Left lung (tissue), 14 donors: ENCODE measurements at places on chromosomes 3 and 15. TPM values are rescaled to one million over a fixed set of nuclear protein-coding genes. Genes with fewer than 3 reads are reported as not detected.

DNA sequence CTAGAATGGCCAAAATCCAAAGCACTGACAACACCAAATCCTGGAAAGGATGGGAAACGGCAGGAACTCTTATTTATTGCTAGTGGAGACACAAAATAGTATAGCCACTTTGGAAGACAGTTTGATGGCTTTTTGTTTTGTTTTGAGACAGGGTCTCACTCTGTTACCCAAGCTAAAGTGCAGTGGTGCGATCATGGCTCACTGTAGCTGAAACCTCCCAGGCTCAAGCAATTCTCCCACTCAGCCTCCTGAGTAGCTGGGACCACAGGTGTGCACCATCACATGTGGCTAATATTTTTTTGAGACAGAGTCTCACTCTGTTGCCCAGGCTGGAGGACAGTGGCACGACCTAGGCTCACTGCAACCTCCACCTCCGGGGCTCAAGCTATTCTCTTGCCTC, 27.3 kb upstream of the GPR160 start:
- no peaks in the 10 kb centered on the region for H3K36me3 ChIP-seq
- H3K27ac ChIP-seq, result no peak overlapping the region
- no peak overlapping the region for H3K4me3 ChIP-seq
- no peak for DNase-seq
- H3K27me3 ChIP-seq, result no peaks in the 10 kb centered on the region
- H3K4me1 ChIP-seq, result peaks cover 22% of the 10 kb centered on the region

- H3K27ac ChIP-seq, result no peak overlapping the region
- H3K36me3 ChIP-seq, result no peaks in the 10 kb centered on the region
- peaks cover 8% of the 10 kb centered on the region for H3K27me3 ChIP-seq
- DNase-seq, result no peak
- no peaks in the 10 kb centered on the region for H3K4me1 ChIP-seq
- H3K4me3 ChIP-seq, result no peak overlapping the region
Measured at GRCh38 chr3:113228498-113229286, 17.3 kb downstream of the BOC start.

DNA sequence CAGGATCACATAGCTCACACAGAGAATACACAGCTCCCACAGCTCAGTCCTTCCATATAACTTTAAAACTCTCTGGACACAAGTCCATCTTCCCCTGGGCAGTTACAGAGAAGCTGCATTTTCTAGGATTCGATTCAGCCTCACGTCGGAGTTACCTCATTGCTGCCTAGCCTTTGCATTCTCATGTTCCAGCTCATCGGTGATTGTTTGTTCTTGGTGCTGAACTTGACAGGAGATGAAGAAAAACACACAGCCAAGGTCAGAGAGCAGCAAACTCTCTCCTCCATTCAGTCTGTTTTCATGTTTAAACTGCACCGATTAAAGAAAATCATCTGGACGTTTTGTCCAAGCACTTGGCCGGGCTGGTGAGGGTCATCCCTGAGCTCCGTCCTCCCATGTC, 375.5 kb upstream of the CFAP20DC start:
- peaks cover 18% of the 10 kb centered on the region for H3K4me1 ChIP-seq
- H3K27me3 ChIP-seq, result no peaks in the 10 kb centered on the region
- no peaks in the 10 kb centered on the region for H3K36me3 ChIP-seq
- H3K27ac ChIP-seq, result no peak overlapping the region

- no peak overlapping the region for H3K4me3 ChIP-seq
- DNase-seq, result no peak
- H3K27ac ChIP-seq, result no peak overlapping the region
- no peaks in the 10 kb centered on the region for H3K4me1 ChIP-seq
- H3K36me3 ChIP-seq, result no peaks in the 10 kb centered on the region
- H3K27me3 ChIP-seq, result no peaks in the 10 kb centered on the region
Measured at GRCh38 chr3:44289882-44290462, 48.3 kb downstream of the TOPAZ1 start.

DNA sequence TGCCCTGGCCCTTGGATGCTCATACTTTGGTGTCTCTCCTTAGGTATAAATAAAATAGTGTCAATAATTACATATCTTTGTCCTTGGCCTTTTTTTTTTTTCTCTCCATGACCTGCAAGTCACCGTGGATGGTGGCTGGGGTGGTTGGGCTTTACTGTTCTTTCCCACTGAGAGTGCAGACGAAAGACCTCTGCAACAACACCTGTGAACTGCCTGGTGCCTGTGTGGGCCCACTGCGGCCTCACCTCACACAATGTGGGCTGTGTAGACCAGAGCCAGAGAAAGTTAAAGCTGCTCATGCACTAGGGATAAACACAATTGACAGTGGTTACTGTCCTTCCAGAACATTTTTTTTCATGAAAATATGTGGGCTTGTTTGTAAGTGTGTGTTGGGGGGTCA, 39.0 kb downstream of the CCDC32 start:
- H3K27me3 ChIP-seq, result no peaks in the 10 kb centered on the region
- H3K27ac ChIP-seq, result no peak overlapping the region
- no peak overlapping the region for H3K4me3 ChIP-seq
- no peaks in the 10 kb centered on the region for H3K36me3 ChIP-seq

DNA sequence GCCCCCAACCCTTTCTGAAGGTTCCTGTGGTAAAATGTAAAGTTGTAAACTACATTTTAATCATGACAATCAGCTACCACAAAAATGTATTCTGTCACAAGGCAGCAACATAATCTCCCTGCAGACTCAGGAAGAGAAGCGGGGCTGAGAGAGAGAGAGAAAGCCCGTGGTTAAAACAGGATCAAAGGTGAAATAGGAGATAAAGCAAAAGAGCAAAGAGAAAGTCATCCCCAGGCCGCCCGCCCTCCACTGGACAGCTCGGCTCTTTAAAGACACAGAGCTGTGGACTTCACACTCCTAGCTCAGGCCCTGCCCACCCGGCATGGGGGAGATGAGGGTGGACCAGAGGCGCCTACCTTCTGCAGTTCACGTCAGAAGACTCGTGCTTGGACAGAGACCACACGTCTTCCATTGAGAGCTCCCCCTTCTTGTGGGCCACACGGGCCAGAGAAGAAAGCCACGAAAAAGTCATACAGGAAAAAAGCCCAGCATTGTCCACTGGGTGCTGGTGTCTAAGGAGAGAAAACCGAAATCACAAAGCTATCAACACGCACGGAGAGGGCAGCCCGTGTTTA, 29.4 kb downstream of the ABCC5 start:
- H3K36me3 ChIP-seq, result peaks cover 53% of the 10 kb centered on the region
- H3K4me3 ChIP-seq, result no peak overlapping the region
- DNase-seq, result no peak
- peaks cover 4% of the 10 kb centered on the region for H3K4me1 ChIP-seq
- H3K27ac ChIP-seq, result no peak overlapping the region
- H3K27me3 ChIP-seq, result no peaks in the 10 kb centered on the region

DNA sequence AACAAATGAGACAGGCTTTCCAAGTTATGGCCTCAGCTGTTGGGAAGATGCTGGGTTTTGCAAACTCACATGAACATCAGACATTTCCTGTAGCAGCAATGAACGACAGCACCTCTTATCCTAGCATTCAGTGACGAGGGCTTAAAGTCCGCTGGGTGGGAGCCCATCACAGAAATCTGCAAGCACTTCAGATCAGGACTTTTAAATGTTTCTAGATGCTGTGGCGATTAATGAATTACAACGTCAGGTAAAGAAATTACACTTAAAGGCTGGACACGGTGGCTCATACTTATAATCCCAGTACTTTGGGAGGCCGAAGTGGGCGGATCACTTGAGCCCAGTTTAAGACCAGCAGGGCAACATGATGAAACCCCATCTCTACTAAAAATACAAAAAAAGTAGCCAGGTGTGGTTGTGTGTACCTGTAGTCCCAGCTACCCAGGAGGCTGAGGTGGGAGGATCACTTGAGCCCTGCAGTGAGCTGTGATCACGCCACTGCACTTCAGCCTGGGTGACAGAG, 3.9 kb downstream of the AEN start:
- peak overlapping the region; percentile 31 for H3K27ac ChIP-seq
- no peaks in the 10 kb centered on the region for H3K36me3 ChIP-seq
- H3K4me3 ChIP-seq, result no peak overlapping the region
- peaks cover 19% of the 10 kb centered on the region for H3K4me1 ChIP-seq
- no peak for DNase-seq

- H3K27ac ChIP-seq, result no peak overlapping the region
- H3K36me3 ChIP-seq, result no peaks in the 10 kb centered on the region
- peaks cover 15% of the 10 kb centered on the region for H3K4me1 ChIP-seq
- no peak overlapping the region for H3K4me3 ChIP-seq
- H3K27me3 ChIP-seq, result no peaks in the 10 kb centered on the region
- DNase-seq, result no peak
Measured at GRCh38 chr15:57118013-57118799, 199.8 kb downstream of the TCF12 start.

- H3K4me3 ChIP-seq, result no peak overlapping the region
- H3K36me3 ChIP-seq, result no peaks in the 10 kb centered on the region
- no peak for DNase-seq
- H3K27me3 ChIP-seq, result no peaks in the 10 kb centered on the region
- peaks cover 62% of the 10 kb centered on the region for H3K4me1 ChIP-seq
Measured at GRCh38 chr15:79956354-79956939, 14.5 kb downstream of the BCL2A1 start.

DNA sequence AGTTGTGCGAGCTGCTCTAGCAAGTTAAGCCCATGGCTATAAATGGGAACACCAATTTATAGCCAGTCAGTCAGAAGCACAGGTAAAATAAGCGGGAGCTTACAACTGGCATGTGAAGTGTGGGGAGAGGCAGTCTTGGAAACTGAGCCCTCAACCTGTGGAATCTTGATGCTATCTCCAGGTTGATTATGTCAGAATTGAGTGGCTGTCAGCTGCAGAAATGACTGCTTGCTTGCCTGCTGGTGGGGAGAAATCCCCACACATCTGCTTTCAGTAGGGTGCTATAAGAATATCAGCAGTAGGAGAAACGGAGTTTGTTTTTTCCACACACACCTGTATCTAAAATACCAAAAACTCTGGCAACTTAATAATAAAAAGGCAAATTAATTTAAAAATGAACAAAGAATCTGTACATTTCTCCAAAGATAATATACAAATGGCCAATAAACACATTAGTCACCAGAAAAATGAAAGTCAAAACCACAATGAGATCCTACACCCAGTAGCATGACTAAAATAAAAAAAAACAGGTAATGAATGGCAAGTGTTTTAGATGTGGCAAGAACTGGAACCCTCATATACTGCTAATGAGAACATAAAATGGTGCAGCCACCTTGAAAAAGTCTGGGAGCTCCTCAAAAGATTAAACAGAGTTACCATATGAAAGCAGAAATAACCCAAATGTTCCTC, 26.0 kb upstream of the MAP4 start:
- DNase-seq, result no peak
- no peaks in the 10 kb centered on the region for H3K36me3 ChIP-seq
- H3K27ac ChIP-seq, result no peak overlapping the region
- peaks cover 16% of the 10 kb centered on the region for H3K4me1 ChIP-seq

LMAN1L gene
- not detected for total RNA-seq

EPB42 gene
- total RNA-seq, result not detected

KCNMB3 gene
- total RNA-seq, result 1.6 TPM
